ENCODE measurements at places on chromosomes 16 and 17. TPM values are rescaled to one million over a fixed set of nuclear protein-coding genes. Genes with fewer than 3 reads are reported as not detected.

BLMH gene
- total RNA-seq: 21.9 TPM

DNA sequence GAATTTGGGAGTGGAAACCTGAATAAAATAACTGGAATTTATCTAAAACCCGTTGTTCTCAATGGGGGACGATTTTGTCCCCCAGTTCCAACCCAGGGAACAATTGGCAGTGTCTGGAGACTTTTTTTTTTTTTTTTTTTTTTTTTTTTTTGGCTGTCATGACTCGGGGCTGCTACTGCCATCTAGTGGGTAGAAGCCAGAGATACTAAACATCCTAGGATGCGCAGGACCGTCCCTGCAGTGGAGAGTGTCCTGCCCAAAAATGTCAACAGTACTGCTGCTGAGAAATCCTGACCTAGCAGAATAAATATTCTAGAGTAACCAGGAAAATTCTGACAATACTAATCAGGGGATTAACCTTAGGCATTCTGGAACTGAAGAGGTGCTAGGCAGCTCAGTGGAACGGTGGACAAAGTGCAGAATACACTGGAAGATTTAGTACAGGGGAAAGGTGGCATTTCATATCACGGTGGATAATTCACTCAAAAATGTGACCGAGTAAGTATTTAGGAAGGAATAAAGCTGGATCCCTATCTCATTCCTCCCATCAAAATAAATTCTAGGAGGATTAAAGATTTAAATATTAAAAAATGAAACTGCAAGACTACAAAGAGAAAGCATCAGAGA, 107.6 kb downstream of the SPECC1 start:
- peak; percentile 78 for ATAC-seq

SHBG gene
- total RNA-seq: 0.74 TPM

GRCh38 chr17:42598905-42599304, 10.3 kb downstream of the RETREG3 start:
- ATAC-seq: no peak

DNA sequence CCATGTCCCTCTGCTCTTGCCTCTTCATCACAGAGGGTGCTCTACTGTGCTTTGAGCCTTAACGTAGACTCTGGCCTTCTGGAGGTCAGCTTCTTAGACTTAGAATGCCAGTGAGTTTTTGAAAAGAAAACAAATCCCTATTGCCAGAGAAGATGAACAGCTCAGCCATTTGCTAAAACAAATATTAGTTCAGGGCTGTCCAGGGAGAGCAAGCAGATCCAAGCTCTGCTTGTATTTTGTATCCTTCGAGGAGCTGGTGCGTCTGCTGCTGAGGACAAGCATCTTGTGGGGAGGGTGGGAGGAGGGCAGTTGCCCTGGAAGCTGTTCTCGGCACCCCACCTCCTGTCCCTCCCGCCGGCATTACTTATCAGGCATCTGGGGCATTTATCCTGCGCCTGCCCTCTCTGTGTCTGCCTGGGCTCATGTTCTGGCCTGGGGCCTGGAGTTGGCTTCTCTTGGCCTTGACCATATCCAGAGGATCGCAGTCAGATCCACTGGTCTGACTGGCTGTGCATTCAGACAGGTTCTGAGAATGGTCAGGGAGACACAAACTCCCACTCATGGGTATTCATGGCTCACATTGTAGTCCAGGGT, 173.1 kb upstream of the NLRP1 start:
- no peak for ATAC-seq

- ATAC-seq: no peak
These were observed 39.2 kb downstream of the GPATCH8 start for GRCh38 chr17:44464037-44464436.

TBC1D3D gene
- total RNA-seq: not detected

GRCh38 chr17:78828470-78829185, 12.0 kb downstream of the USP36 start:
- peak; percentile 44 for ATAC-seq

- no peak for ATAC-seq
These were observed 23.8 kb upstream of the SLC12A3 start for GRCh38 chr16:56841233-56841632.

KRT17 gene
- 11.7 TPM for total RNA-seq

SLFN14 gene
- total RNA-seq: 0.09 TPM
